IPS DF 19.7 (cell line): ENCODE measurements at places on chromosomes 16 and 17.

GRCh38 chr16:5028950-5029475 is 4.7 kb downstream of the NAGPA start:
- DNase-seq, result no peak

DNA sequence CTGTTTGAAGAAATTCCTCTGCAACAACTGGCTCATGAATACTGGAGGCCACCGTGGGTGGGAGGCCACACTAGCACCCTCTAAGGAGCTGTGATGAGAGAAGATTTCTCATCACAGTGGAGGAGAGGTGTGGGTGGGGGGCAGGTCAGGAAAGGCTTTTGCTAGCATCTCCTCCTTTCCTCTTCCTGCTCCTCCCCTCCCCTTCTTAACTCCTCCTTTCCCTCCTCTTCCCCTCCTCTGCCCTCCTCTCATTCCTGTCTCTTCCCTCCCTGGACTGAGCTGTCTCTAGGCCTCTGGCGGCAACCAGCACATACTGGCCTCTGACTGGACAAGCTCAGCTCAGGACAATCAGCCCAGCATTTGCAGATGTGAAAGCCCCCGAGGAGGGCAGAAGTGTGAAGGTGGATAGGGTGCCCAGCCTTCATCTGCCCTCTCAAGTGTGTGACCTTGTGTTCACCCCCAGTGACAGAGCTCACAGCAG is 19.0 kb upstream of the LHX1 start:
- no peak for DNase-seq

GRCh38 chr16:79287424-79287917 is 313.1 kb downstream of the MAF start:
- DNase-seq, result no peak

GRCh38 chr16:5024632-5025031 is 9.1 kb downstream of the NAGPA start:
- no peak for DNase-seq

- DNase-seq, result no peak
Observed at GRCh38 chr17:1270210-1271029, at the start of gene BHLHA9. BHLHA9 (plus strand) TSS chr17:1270444; CDS start chr17:1270564, 120 bp downstream.

- DNase-seq, result peak; percentile 67
Observed at GRCh38 chr16:68707340-68708152, 29.5 kb upstream of the CDH1 start.

GRCh38 chr16:67252609-67253497 is 4.1 kb downstream of the SLC9A5 start:
- no peak for DNase-seq

- DNase-seq, result no peak
Observed at GRCh38 chr16:85984947-85985451, 86.0 kb downstream of the IRF8 start.

- no peak for DNase-seq
Observed at GRCh38 chr17:66829883-66830282, 5.0 kb upstream of the CACNG5 start.
